ENCODE measurements at places on chromosomes 5 and 9.

DNA sequence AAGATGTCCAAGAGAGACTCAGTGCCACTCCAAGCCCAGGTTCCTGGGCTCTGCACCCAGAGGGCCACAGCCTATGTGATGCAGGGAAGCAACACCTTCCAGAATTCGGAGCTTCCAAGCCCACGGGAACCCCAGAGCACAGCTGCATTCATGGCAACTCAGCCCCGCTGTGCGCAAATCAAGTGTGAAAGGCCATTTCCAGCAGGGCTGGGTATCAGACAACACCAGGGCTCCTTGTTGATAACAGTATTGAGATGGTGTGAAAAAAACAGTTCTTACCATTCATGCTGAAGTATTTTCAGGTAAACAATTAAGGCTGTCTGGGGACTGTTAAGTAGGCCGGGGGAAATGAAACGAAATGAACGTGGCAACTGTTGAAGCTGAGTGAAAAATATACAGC lies 10.1 kb downstream of the ROR2 start:
- no peak for DNase-seq

- DNase-seq, result no peak
Observed at GRCh38 chr5:180626661-180627385, 22.6 kb downstream of the FLT4 start.

DNA sequence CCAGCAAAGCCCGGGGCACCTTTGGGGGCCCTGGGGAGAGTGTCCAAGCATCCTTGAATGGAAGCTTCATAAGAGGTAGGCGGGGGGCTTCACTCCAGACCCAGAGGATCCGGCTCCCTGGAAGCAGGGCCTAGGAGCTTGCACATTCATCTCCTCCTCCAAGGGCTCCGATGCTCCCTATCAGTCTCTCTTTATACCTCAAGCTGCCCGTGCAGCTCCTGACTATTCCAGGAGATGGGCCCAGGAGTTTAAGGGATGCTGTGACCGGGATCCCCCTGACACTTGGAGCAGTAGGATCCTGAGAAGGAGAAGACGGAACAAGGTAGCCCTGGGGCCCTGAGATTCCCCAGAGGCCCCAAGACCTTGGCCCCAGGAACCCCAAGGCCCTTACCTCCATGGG lies 25.9 kb downstream of the CSF1R start:
- no peak for DNase-seq

DNA sequence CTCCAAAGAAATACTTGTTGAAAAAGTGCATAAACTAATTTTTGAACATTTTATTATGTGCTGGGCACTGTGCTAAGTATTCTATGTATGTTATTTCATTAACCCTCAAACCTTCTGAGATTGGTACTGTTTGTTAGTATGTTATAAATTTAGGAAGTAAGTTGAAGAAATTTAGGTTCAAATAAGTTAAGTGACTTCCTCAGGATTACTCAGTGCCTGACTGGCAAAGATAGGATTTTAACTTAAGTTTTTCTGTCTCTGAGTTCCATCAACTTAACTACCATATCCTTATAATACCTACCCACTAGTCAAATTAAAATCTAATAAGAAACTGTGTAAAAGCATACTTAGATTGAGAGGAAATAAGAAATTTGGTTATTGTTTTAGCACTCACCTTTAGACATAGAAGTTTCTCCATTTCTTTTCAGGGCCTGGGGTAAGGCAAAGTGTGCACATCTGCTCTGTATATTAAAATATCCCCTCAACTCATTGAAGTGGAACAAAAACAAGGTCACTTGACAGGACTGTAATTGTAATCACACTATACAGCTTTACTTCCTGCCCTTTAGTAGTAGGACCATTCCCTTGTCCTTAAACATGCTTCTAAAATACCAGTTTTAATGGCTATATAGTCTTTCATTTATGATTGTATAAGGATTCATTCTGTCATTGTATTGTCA lies 15.2 kb downstream of the TGFBR1 start:
- no peak for DNase-seq

GRCh38 chr5:16538006-16538405 lies 72.4 kb upstream of the ZNF622 start:
- DNase-seq, result no peak

GRCh38 chr9:130159057-130159456 lies 13.1 kb upstream of the NCS1 start:
- no peak for DNase-seq

DNA sequence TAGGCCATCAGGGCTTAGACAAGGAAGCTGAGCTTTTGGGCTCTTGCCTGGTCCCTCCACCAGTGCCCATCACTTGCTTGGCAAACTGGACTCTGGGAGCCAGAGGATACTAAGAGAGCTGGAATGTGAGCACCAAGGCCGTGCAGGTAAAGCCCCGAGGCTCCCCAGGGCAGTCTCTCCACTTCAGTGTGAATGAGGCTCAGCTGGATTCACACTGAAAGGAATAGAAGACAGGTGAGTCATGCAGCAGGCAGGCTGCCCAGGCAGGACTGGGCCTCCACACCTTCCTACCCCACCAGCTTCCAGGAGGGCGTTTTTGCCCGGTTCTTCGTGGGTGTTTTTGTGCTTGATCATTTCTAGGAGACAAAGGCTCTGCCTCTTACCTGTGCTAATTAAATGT lies 7.3 kb upstream of the CTSV start:
- peak; percentile 98 for DNase-seq

DNA sequence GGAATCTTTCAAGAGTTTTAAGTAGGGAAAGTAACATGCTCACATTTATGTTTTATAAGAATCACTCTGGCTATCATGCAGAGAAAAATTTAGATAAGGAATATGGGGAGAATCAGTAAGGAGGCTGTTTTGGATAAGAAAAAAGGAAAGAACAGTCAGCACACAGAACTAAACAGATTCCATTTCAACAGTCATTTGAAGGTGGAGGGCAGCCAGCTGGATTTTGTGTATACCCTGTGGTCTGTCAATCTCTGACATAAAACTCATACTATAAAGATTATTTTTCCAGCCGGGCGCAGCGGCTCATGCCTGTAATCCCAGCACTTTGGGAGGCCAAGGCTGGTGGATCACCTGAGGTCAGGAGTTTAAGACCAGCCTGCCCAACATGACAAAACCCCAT lies 64.2 kb downstream of the PCA3 start:
- no peak for DNase-seq

- DNase-seq, result no peak
Observed at GRCh38 chr5:32394981-32395380, 49.6 kb downstream of the ZFR start.

- DNase-seq, result no peak
Observed at GRCh38 chr9:98625728-98626127, 83.0 kb downstream of the GABBR2 start.

GRCh38 chr9:72977670-72978069 lies 24.8 kb upstream of the ALDH1A1 start:
- DNase-seq, result peak; percentile 29

All from RWPE1 (cell line).